NCI-H460 (cell line): ENCODE measurements at places on chromosomes 7 and 10. TPM values are rescaled to one million over a fixed set of nuclear protein-coding genes. Genes with fewer than 3 reads are reported as not detected.

GRCh38 chr7:149490083-149490760 is 7.4 kb downstream of the ZNF746 start:
- DNase-seq: no peak

DNA sequence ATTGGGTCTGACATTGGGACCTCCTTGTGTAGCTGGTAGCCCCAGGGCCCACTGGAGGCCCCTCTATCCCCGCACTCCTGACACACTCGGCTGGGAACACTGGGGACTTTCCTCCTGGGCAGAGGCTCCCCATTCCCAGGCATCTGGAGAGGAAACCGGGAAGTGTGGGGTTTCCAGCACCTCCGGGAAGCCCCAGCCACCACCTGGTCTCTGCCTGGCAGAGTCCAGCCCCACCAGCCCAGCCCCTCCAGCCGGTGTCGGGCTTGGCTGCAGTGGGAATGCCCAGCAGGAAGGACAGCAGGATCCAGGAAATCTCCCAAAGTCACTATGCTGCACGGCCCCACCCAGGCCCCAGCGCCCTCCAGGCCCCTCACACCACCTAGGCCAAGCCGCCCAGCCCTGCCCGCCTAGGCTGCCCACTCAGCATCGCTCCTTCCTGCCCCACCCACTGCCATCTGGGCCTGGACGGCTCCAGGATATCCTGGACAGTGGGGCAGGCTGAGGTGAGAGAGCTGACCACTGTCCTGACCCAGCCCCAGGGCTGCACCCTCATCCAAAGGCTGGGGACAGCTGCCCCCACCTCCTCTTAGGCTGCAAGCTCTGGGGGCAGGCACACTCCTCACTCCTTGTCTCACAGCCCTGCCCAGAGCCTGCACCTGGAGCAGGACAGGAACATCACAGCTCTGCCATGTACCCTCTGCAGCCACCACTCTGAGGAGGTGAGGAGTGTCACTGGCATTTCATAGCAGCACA is 11.8 kb downstream of the RASGEF1A start:
- no peak for DNase-seq

KCNH2 gene
- total RNA-seq: 0.27 and 0.58 TPM in 2 replicates

DNA sequence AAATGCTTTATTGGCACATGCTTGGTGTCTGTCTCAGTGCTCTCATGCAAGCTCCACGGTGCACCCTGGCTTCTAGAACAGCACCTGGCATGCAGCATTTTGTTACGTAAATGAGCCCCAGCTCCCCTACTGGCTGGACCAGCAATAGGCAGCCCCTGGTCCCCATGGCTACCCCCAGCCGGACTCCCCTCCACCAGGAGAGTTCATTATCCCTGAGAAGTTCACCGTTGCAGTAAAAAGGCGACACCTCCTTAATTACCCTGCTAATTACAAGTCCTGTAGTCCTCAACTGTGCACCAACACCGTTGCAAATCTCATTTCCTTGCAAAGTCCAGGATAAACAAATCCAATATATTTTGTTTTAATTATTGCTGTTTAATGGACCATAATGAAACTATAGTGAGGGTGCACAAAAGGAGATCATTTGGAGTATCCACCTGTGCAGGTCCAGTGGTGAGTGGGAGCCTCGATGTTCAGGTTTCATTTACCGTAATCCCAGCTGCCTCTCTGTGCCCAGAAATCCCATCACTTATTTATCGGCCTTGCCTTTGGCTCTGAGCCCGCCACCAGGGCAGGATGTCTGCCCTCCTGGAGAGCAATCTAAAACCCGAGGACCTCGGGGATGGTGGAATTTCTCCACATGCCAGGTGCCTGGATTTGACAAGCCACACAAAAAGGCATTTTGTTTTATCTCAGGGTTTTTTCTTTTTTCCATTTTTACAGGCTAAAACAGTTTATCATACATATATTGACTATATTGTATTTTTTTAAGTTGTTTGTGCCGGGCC is 12.8 kb upstream of the DRGX start:
- no peak for DNase-seq

DNA sequence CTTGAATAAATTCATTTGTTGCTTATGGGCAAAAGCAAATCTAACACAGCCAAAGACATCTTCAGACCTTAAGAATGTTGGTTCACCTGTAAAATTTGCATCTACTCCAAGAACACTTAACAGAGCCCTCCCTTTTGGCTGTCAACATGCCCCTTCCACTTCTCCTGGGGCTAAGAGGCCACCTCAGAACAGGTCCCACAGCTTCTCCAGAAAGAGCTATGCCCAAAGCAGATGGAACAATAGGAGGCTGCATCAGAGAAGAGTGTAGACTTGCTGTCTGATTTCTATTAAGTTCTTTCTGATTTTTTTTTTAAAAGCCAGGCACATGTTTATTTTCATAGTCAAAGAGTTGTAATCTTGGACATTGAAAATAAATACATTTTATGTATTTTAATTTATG is 26.1 kb upstream of the TRIL start:
- DNase-seq: no peak

DNA sequence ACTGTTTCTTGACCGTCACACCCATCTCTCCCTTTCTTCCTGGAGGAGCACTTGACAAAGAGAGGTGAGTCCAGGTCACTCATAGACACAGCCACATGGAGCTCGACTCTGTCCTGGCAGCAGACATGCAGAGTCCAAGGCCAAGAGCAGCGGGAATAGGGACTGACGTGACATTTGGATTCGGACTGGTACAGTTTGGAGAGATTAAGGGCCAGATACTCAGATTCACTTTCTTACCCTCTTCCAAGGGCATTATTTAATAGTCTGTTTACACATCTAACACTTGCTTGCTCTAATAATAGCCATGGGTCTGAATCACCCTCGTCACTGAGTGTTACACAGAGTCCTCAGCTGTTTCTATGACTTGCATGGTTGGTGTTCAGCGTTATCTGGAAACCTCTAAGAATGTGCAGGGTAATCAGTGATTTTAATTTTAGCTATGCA is 39.2 kb upstream of the OTUD1 start:
- DNase-seq: no peak

- no peak for DNase-seq
Observed at GRCh38 chr7:150620061-150620460, 12.1 kb downstream of the GIMAP6 start.

GRCh38 chr7:94514140-94514889 is 4.7 kb downstream of the CASD1 start:
- DNase-seq: no peak

MRC1 gene
- 0.14 and 0.15 TPM in 2 replicates for total RNA-seq

DNA sequence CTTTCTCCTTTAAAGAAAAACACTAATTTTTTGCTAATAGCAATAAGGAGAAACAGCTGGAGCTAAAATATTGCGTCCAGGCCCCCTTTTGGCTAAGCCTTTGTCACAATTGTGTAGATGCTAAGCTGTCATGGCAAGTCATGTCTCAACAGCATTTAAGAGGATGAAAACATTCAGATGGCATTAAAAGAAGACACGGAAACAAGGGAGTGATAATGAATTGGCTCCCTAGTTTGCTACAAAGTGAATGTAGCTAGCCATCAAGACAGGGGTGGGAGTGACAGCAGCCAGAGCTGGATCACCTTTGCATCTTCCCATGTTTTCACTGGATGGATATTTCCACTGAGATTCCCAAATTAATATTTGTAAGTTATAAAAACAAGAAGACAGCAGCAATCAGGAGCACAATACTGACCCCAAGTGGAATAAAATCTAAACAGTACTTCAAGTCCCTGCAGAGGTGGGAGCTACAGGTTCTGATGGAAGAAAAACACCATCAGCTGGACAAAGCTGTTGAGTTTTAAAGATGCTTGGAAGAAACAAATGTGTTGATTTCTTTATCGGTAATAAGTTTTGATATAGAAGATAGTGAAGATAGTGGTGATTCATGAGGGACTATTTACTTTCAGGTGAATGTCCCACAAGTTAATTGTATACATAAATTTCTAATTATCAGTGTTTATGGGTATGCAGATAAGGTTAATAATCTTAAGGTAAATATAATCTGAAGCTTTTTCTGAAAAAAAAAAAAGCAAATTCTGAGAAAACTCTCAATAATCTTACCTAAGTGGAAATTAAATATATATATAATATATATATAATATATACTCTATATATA is 129.4 kb downstream of the SLC16A9 start:
- peak; percentile 12 for DNase-seq

- no peak for DNase-seq
Observed at GRCh38 chr10:129511086-129511485, 44.0 kb downstream of the MGMT start.

FAM241B gene
- total RNA-seq: 2.3 and 4.9 TPM in 2 replicates
